ENCODE measurements at places on chromosomes 3 and 15. TPM values are rescaled to one million over a fixed set of nuclear protein-coding genes. Genes with fewer than 3 reads are reported as not detected.

CLDN11 gene
- 5.1 TPM for total RNA-seq

P4HTM gene
- total RNA-seq = 22.0 TPM

SKOR1 gene
- total RNA-seq = 1.3 TPM

- no peaks in the 10 kb centered on the region for H3K36me3 ChIP-seq
- no peaks in the 10 kb centered on the region for H3K4me1 ChIP-seq
- DNase-seq = no peak
- no peak overlapping the region for H3K27ac ChIP-seq
- H3K27me3 ChIP-seq = no peaks in the 10 kb centered on the region
- no peak overlapping the region for H3K4me3 ChIP-seq
Observed at GRCh38 chr3:129425619-129426018, 2.8 kb downstream of the EFCAB12 start.

GRCh38 chr3:184354121-184354728 lies 7.2 kb downstream of the CLCN2 start:
- no peak overlapping the region for H3K27ac ChIP-seq
- peak; percentile 53 for DNase-seq
- H3K27me3 ChIP-seq = no peaks in the 10 kb centered on the region
- no peaks in the 10 kb centered on the region for H3K36me3 ChIP-seq
- H3K4me3 ChIP-seq = no peak overlapping the region

DNA sequence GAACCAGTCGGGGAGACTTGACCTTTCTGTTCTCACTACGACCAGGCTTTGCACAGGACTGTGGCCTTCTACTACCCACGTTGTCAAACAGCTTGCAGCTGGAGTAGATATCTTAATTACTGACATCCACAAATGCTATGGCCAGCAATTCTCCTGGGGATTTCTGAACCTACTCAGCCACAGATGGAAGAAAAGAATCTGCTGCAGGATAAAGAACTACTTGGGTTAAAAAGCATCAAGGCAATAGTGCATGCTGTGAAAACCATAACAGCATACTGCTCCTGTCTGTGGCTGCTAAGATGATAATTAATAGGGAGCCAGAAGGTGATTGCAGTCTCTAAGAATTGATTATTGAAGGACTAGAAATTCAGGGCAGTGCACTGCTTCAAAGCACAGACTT lies 859.2 kb upstream of the SEMA6D start:
- no peak for DNase-seq
- no peaks in the 10 kb centered on the region for H3K27me3 ChIP-seq
- no peak overlapping the region for H3K27ac ChIP-seq

DNA sequence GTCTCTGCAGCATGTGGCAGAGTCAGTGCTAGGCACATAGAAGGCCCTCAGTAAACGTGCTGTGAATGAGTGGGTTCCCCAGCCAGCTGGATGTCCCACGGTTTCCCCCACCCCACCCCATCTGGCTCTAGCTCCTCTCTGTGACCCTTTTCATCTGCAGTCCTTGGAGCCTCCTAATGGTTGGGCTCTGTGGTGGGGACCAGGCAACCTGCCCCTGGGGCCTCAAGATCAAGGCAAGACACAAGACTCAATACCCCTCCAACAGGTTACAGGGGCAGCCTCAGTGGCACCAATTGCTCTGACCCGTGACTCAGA lies 17.1 kb upstream of the CYP11A1 start:
- H3K4me1 ChIP-seq = no peaks in the 10 kb centered on the region
- H3K36me3 ChIP-seq = no peaks in the 10 kb centered on the region
- H3K27ac ChIP-seq = no peak overlapping the region
- DNase-seq = no peak
- H3K27me3 ChIP-seq = no peaks in the 10 kb centered on the region

GRCh38 chr3:143654906-143655305 lies 193.4 kb downstream of the SLC9A9 start:
- H3K27ac ChIP-seq = no peak overlapping the region
- peaks cover 2% of the 10 kb centered on the region for H3K4me1 ChIP-seq
- DNase-seq = no peak
- no peaks in the 10 kb centered on the region for H3K36me3 ChIP-seq
- H3K4me3 ChIP-seq = no peak overlapping the region
